ENCODE measurements at places on chromosomes 11 and 22. TPM values are rescaled to one million over a fixed set of nuclear protein-coding genes. Genes with fewer than 3 reads are reported as not detected.

The MRGPRF gene
- 1.0 TPM for total RNA-seq

The MN1 gene
- total RNA-seq = 0.91 TPM

The P2RY6 gene
- not detected for total RNA-seq

The SHANK2 gene
- total RNA-seq = 23.0 TPM

The PNPLA5 gene
- total RNA-seq = not detected

The C11orf91 gene
- not detected for total RNA-seq

The IGLL1 gene
- total RNA-seq = not detected

The GUCY1A2 gene
- total RNA-seq = 20.3 TPM

The EEF1G gene
- total RNA-seq = 928 TPM

The FGF19 gene
- 5.1 TPM for total RNA-seq

The GGT1 gene
- total RNA-seq = 3.1 TPM

The RAB38 gene
- total RNA-seq = 0.76 TPM

The MIOX gene
- 4.0 TPM for total RNA-seq

The CASP4 gene
- total RNA-seq = not detected

The OR4A16 gene
- total RNA-seq = not detected

The CCDC73 gene
- total RNA-seq = not detected

The OR52E8 gene
- total RNA-seq = not detected

Measured in glutamatergic neuron (in vitro differentiated cells).